ENCODE measurements at places on chromosomes 6 and 20.
A peak's percentile ranks its signal among the peaks of the same experiment; 100 is the strongest.

DNA sequence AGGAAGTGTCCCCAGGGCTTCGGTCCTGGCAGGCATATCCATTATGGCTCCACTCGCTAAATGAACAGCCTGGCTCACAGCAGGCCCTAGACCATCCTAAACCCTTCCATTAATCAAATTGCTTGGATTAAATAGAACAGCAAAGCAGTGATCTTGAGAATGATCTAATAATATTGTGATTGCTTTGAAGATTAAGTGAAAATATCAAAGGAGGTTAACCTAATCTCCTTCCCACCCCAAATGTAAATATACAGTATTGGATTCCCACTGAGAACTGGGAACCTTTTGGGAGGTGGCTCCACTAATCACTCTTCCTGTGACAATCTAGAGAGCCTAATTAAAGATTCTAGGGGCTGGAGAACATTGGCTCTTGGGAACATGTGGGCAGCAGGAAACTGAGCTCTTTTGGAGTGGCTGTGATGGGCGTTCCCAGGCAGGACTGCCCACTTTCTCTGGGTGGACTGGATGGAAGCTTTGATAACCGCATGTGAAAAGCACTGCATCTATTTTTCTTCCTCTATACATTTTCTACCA is 68.3 kb upstream of the FRMD1 start:
- DNase-seq = peak; percentile 44

DNA sequence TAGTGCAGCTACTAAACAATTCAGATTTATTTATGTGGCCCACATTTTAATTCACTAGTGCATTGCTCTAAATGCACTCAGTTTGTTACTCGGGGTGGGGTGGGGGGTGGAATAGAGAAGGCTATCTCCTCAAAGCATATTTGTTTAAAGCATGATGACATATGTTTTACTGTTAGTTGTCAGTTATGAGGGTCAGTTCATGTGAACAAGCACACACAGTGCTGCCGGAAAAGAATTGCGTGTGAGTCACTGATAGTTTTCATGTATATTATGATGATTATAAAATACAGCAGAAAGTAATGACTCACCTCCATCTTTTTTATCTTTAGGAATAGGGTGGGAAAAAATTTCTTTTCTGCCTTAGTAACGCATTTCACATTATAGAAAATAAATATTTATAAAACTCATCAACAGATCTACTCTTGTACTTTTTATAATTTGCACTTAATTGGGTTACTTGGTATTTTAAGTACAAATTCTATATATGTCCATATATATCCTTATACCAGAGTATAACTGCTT is 42.2 kb upstream of the STXBP5 start:
- DNase-seq = no peak

DNA sequence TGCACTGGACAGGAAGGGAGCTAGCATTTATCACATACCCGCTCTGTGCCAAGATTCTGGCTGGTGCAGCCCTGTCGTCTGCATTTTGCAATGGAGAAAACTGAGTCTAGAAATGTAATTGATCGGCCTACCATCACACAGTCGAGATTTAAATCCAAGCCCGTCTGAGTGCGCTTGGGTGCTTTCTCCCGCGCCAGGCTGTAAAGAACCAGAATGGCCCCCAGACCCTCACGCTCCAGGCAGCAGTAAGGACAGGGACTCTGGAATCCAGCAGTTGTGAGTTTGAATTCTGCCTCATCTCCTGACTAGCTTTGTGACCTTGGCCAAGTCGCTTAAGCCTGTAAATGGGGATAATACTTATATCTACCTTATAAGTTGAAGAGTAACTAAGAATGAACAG is 10.8 kb downstream of the DYNLRB1 start:
- DNase-seq = no peak

- DNase-seq = no peak
Measured at GRCh38 chr6:47977314-47977713, 133.7 kb downstream of the PTCHD4 start.

DNA sequence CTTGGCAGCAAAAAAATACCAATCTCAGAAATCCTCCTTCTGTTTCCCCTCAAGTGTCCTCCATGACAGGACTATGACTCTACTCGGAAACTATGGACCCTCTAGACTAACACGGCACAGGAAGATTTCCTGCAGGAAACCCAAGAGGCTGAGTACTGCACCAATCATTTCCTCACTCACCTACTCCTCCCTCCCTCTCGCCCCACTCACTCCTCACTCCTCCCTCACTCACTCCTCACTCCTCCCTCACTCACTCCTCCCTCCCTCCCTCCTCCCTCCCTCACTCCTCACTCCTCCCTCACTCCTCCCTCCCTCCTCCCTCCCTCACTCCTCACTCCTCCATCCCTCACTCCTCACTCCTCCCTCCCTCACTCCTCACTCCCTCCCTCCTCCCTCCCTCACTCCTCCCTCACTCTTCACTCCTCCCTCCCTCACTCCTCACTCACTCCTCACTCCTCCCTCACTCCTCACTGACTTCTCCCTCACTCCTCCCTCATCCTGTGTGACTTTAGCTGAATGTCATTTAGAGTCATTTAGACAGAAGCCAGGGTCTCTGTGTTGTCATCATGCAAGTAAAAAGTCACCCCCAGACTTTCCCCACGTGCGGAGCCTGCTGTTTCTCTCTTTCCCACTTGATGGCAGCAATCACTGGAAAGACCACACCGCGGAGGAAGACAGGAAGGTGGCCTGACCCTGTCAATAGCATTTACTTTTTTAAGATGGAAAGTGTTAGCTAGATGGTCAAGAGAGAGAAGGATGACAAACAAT is 226.8 kb upstream of the PDE10A start:
- peak; percentile 58 for DNase-seq

GRCh38 chr20:9993137-9993536 is 41.6 kb upstream of the ANKEF1 start:
- no peak for DNase-seq
